ENCODE measurements at places on chromosomes 2 and 18. TPM values are rescaled to one million over a fixed set of nuclear protein-coding genes. Genes with fewer than 3 reads are reported as not detected.

GRCh38 chr18:48867978-48868377 is 82.8 kb downstream of the SMAD7 start:
- no peak overlapping the region for H3K4me3 ChIP-seq
- H3K36me3 ChIP-seq, result no peaks in the 10 kb centered on the region
- DNase-seq, result no peak

DNA sequence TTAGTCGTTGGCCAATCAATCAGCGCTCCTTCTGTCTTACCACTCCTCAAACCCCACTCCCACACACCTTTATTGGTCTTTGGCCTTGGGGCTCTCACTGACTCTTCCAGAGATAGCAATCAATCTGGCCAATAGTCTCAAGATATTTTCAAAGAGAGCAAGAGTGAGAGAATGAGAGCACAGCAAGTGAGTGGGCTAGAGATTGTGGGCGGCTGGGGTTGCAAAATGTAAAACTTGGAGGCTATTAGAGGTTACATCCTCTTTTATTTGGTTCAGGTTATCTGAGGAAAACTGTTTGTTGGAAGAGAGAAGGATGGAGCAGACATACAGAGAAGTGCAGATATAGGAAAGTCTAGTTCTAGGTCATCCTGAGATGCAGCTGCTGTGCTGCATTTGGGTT is 32.8 kb downstream of the TACR1 start:
- no peaks in the 10 kb centered on the region for H3K4me1 ChIP-seq
- no peak for DNase-seq
- H3K36me3 ChIP-seq, result no peaks in the 10 kb centered on the region
- no peak overlapping the region for H3K27ac ChIP-seq

The OSBPL1A gene
- total RNA-seq, result 14.6 TPM

The SERPINB3 gene
- total RNA-seq, result not detected

DNA sequence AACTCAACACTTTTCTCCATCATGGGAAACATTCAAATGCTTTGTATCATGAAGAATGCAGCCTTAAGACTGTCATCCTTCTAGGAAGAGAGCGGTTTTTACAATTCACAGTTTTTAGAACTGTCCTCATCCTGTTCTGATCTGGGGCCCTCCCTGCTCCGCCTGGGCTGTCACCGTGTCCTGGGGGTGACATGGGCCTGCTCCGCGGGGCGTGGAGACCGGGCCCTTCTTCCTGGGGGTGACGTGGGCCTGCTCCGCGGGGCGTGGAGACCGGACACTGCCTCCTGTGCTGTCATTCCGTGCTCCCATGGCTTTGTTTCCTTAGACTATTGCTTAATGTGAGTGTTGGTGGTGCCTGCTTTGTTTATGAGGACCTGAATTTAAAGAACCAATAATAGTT is 122.8 kb downstream of the TMEM18 start:
- H3K4me1 ChIP-seq, result no peaks in the 10 kb centered on the region
- H3K27ac ChIP-seq, result no peak overlapping the region
- no peaks in the 10 kb centered on the region for H3K27me3 ChIP-seq
- no peak for DNase-seq
- no peak overlapping the region for H3K4me3 ChIP-seq

- no peak overlapping the region for H3K27ac ChIP-seq
- H3K36me3 ChIP-seq, result no peaks in the 10 kb centered on the region
- H3K4me1 ChIP-seq, result no peaks in the 10 kb centered on the region
Measured at GRCh38 chr2:99066075-99066958, 75.2 kb upstream of the C2orf15 start.

DNA sequence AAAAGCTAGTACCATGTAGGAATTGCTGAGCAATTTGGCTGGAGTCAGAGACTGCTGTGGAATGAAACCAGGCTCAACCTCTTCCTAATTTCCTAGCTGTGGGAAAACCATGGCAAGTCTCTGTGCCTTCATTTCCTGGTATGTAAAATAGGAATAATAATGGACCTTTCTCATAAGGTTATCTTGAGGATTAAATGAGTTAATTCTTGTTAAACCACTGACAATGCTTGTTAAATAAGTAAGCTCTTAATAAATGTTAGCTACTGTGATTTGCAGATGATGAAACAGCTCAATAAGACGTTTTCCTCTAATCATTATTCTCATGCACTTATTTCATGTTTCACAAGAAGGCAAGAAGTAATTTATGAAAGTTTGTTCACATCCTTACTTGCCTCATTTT is 346.7 kb downstream of the RND3 start:
- H3K36me3 ChIP-seq, result no peaks in the 10 kb centered on the region

DNA sequence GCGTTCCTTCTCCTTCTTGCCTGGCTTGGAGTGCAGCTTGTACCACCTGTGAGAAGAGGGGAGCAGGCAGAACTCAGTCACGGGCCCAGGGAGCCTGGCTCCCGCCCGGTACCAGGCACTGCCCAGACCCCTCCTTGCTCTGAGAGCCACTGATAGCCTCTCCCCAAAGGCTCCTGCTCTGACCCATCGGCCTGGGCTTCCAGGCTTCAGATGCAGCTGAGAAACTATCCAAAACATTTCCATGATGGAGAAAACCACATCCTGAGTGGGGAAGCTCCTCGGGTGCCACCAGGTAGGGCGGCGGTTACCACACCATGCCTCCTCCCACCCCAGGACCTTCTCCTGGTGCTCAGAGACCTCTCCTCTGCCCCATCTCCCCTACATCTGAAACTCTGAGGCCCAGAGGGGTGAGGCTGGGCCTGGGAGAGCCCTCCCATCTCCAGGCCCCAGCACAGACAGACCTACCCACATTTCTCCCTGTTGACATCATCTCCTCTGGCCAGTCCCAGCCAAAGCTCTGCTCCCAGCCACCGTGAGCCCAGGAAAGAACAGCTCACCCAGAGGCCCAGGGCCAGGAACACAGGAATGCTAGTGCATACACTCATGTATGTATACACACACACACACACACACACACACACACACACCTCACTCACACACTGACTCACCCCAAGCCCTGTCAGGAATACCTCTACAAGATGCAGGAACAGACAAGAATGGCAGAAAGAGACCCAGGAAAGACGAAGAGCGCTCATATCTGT is 17.9 kb upstream of the SFXN5 start:
- H3K4me3 ChIP-seq, result no peak overlapping the region
- no peaks in the 10 kb centered on the region for H3K4me1 ChIP-seq
- H3K27me3 ChIP-seq, result no peaks in the 10 kb centered on the region
- no peak overlapping the region for H3K27ac ChIP-seq

The ZNF892 gene
- total RNA-seq, result 1.2 TPM

- no peak overlapping the region for H3K27ac ChIP-seq
- H3K27me3 ChIP-seq, result no peaks in the 10 kb centered on the region
- no peaks in the 10 kb centered on the region for H3K36me3 ChIP-seq
- no peak overlapping the region for H3K4me3 ChIP-seq
- H3K4me1 ChIP-seq, result no peaks in the 10 kb centered on the region
- DNase-seq, result no peak
Measured at GRCh38 chr2:139367416-139367815, 587.2 kb upstream of the NXPH2 start.

DNA sequence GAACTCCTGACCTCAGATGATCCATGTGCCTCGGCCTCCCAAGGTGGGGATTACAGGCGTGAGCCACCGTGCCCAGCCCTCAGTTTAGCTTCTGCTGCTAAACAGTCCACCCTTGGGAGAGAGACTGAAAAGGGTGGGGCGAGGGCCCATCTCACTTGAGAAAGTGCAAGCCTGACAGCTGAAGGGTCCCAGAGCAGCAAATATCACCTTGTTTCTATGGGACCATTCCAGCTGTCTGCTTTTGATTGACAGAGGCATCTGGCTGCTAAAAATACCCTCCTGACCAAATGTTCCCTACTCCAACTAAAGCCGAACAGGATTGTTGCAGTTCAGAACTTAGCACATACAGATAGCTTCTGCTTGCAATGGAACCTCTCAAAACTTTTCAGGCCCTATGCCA is 436 bp upstream of the SMYD1 start:
- H3K27me3 ChIP-seq, result no peaks in the 10 kb centered on the region
- H3K36me3 ChIP-seq, result no peaks in the 10 kb centered on the region
- H3K4me1 ChIP-seq, result no peaks in the 10 kb centered on the region
- no peak overlapping the region for H3K4me3 ChIP-seq

- no peaks in the 10 kb centered on the region for H3K4me1 ChIP-seq
- no peak for DNase-seq
- no peak overlapping the region for H3K4me3 ChIP-seq
- no peaks in the 10 kb centered on the region for H3K27me3 ChIP-seq
Measured at GRCh38 chr2:205750797-205751196, 68.5 kb downstream of the NRP2 start.

The ANKRD29 gene
- 4.8 TPM for total RNA-seq

The ALPI gene
- not detected for total RNA-seq

DNA sequence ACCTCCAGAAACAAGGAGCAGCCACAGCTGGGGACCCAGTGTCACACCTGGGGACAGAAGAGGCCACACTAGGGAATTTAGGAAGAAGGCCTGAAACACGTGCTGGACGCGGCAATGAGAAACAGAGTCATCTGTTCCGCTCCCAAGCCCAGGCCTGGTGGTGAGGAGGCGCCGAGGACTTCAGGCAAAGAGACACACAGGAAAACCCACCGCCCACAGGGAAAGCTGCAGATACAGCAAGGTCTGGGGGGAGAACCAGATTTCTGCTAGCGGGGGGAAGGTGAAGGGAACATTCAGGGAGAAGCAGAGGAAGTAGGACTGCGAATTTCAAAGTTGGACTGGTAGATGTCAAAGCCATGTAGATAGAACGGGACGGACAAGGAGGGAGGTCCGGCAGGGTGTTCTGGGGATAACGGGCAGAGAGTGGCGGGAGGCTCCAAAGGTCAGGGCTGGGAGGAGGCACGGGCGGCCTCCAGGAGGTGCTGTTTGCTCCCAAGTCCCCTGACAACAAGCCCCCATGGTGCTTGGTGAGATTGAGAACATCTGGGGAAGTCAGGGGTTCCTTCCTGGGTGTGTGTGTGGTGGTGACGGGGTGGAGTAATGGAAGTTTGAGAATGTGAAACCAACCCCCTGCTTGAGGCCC is 351.7 kb upstream of the MYT1L start:
- no peaks in the 10 kb centered on the region for H3K27me3 ChIP-seq
- H3K4me3 ChIP-seq, result no peak overlapping the region
- DNase-seq, result no peak
- no peaks in the 10 kb centered on the region for H3K36me3 ChIP-seq

DNA sequence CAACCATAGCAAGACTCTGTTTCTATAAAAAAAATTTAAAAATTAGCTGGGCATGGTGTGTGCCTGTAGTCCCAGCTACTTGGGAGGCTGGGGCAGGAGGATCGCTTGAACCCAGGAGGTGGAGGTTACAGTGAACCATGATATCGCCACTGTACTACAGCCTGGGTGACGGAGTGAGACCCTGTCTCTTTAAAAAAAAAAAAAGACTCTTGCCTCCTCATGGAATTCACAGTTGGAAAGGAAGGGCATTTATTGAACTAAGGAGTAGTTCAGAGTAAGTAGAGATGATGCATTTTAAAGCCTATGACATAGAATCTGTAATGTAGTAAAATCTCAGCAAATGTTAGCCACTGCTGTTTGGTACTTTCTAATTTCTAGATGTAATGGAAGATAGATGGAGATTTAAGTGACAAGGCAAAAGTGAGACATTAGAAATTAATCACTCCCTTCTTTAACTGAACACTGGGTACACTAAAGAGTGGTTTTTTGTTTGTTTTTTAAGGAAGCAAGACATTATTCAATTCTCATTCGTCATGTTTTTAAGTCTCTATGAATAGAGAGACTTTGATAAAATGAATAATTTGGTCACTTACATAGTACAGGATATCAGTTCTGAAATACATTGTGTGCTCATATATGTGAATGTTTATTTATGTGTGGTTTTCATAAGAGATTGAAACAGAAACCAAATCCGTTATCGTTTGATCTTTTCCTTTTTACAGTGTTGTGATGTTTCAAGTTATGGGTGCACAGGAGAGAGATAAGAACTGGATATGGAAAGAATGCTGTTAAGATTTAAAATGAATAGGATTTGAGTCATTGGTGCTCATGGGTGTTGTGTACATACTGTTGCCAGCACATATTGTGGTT is 186.1 kb upstream of the STON1 start:
- no peaks in the 10 kb centered on the region for H3K27me3 ChIP-seq
- no peaks in the 10 kb centered on the region for H3K4me1 ChIP-seq
- H3K27ac ChIP-seq, result peak overlapping the region; percentile 25
- no peak for DNase-seq
- H3K4me3 ChIP-seq, result no peak overlapping the region
- no peaks in the 10 kb centered on the region for H3K36me3 ChIP-seq

The LRRTM4 gene
- total RNA-seq, result 0.09 TPM

GRCh38 chr18:38444971-38445803 is 879.6 kb upstream of the CELF4 start:
- no peaks in the 10 kb centered on the region for H3K4me1 ChIP-seq
- H3K27me3 ChIP-seq, result no peaks in the 10 kb centered on the region
- H3K36me3 ChIP-seq, result no peaks in the 10 kb centered on the region
- H3K4me3 ChIP-seq, result no peak overlapping the region
- DNase-seq, result no peak

The ELOA2 gene
- not detected for total RNA-seq

DNA sequence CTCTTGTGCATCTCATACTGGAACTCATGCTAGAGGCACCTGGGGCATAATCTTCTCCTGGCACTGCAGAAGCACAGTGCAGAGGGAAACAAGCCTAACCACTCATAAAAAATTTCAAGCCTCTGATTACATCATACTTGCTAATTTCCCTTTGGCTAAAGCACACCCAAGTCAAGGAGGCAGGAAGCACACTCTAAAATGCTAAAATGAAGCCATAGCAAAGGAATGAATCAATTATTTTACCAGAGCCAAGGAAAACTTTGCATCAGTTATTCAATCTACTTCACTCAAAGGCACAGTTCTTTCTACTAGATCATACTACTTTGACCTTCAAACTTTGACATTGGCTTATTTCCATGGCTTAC is 79.6 kb upstream of the SPOPL start:
- no peak for DNase-seq
- H3K36me3 ChIP-seq, result no peaks in the 10 kb centered on the region
- peak overlapping the region; percentile 41 for H3K27ac ChIP-seq
- no peak overlapping the region for H3K4me3 ChIP-seq

DNA sequence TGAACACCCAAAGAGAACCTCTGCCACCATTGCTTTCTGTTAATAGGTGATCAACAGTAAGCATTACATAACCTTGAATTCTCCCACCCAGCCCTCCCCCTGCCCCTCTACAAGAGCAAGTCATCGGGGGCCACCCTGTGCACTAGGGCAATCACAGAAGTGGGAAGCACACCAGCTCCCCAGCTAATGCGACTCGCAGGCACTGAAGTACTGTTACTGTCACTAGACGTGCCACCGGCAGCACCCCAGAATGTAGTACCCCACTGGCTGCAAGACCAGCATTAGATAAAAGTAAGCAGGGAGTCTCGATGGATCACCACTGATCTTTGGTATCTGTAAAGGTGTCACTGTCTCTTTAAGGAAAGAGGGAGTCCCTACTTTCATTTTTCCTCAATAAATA is 167.6 kb downstream of the FAM210A start:
- no peak overlapping the region for H3K27ac ChIP-seq
- H3K4me3 ChIP-seq, result no peak overlapping the region
- no peaks in the 10 kb centered on the region for H3K36me3 ChIP-seq
- DNase-seq, result no peak

The SCN7A gene
- 1.6 TPM for total RNA-seq

The TEKT4 gene
- total RNA-seq, result not detected

Data from right lobe of liver (tissue), 6 donors.